CD4-positive, CD25-positive, alpha-beta regulatory T cell (primary cell): ENCODE measurements at places on chromosomes 6 and 20.

DNA sequence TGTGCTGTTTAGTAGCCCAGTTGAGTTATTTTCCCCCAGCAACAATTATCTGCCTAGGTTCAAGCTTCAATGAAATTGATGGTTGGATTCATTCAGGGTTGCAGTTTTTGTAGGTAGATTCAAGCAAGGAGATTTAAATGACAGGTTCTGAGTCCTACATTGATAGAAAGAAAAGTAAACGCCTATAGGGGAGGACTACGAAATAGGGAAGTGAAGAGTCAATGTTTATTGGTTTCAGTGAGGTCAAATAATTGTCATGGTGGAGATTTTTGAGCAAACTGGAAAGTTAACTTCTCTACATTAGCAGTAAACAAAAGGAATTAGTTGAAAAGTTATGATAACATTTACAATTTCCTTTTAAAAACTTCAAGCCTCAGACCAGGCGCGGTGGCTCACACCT, 734 bp upstream of the WFDC13 start:
- no peak for DNase-seq

DNA sequence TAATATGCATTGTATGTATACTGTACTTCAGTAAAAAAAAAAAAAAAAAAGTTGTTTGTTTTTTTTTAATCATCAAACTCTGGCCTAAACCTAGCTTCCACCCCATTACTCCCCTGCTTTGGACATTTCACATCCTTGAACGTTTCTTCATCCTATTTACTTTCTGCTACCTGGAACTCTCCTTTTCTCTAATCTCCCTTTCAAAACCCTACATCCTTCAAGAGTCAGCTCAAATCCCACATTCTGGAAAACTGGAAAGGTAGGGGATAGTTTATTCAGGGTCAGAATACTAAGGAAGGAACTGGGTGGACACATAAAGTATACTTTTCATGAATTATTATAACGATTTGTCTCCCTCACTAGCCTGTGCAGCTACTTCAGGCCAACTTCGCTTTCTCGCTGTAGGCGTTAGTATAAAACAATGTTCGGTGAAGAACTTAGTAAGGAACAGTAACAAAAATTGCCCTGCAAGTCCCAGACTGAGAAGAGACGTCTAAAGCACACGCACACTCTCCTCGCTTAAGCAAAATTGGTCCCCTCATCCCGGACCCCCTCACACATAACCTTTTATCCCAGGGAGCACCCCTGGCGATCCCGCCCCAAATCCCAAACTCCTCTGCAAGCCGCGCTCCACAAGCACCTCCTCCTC, 775 bp downstream of the PIGU start:
- peak; percentile 9 for DNase-seq

GRCh38 chr6:88380083-88380482, 213.9 kb upstream of the CNR1 start:
- no peak for DNase-seq

DNA sequence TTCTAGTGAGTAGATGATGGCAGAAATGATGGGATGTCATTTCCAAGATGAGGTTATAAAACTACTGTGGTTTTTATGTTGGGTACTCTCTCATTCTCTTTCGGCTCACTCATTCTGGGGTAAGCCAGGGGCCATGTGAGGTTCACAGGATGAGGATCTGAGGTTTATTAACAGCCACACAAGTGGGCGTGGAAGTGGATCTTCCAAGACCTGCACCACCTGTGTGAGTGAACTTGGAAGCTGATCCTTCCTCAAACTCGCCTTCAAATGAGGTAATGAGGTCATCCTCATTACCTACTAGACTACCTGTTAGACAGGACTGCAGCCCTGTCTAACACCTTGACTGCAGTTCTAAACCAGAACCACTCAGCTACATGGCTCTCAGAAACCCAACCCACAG, 45.1 kb upstream of the TAGAP start:
- DNase-seq: no peak

- no peak for DNase-seq
Measured at GRCh38 chr6:13581700-13582229, 7.4 kb downstream of the SIRT5 start.

DNA sequence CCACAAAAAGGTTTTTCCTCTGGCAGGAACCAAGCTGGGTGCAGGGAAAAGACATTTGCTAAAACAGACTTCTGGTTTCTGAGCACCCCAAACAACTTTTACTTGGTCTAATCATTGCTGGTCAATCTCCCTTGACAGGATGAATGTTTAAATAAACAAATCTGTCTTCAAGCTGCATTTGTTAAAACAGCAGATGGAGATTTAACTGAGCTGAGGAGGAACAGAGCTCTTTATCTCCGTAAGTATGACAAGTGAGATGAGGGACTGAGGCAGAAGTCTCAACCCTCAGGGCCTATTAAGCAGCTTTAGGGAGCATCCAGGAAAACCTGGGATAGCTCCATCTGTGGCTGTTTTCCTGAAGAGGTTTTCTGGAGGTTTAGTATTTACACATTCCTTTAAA, 40.6 kb downstream of the NINL start:
- DNase-seq: no peak

GRCh38 chr6:446418-447366, 55.1 kb downstream of the IRF4 start:
- peak; percentile 63 for DNase-seq
